ENCODE measurements at places on chromosomes 3 and 15.

- no peak for DNase-seq
Observed at GRCh38 chr3:186138272-186138981, 29.5 kb upstream of the ETV5 start.

DNA sequence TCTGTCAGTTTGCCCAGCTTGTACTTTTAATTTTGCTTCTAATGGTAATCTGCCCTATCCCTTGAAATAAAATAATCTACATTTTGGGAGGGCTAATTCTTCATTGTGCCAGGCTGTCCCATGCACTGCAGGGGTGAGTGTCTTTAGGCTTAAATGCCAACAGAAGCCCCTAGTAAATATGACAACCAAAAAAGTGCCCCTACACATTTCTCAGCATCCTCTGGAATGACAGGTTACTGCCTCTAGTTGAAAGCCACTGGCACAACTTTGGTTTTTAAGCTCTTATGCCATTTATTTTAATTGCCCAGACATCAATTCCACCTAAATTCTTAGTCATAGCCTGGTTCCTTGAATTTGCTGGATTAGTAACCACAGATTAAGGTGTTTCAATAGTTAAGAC is 3.4 kb downstream of the EPM2AIP1 start:
- DNase-seq, result no peak

GRCh38 chr15:67762610-67763368 is 62.5 kb upstream of the SKOR1 start:
- DNase-seq, result no peak

- DNase-seq, result no peak
Observed at GRCh38 chr15:45801543-45801942, 166.7 kb downstream of the SQOR start.

DNA sequence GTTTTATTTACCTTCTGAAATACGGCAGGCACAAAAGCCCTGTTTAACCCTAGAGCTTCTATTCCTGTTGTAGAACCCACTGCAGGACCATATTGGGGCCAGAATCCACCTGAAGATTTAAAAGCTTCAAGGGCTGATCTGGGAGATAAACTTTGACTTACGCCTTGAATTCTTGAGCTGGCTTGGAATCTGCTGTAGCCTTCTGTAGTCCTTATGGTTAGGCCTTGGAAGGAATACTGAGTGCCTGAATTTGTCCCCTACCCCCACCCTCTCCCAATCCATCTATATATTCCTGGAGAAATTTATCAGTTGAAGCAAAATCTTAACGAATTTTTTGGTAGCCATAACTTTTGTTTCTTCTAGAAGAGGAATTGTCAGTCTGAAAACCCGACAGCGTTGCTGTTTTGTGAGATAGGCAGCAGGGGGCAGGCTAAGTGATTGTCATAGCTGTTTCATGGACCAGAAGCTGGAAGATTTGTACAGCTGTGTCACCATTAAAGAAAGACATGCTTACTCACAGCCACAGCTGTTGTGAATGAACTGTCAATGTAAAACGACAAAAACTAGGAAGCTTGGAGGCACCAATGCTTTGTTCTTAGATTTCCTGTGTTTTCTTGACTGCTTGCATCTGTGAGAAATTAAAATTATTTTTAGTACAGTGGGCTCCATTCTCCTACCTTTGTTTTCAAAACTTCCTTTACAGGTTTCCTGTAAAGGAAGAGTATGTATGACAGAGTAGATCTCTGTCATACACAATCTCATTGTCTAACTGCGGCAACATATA is 12.8 kb downstream of the LXN start:
- DNase-seq, result peak; percentile 68

- DNase-seq, result no peak
Observed at GRCh38 chr15:63699101-63699785, 102.1 kb downstream of the FBXL22 start.

GRCh38 chr15:96894659-96895058 is 564.2 kb downstream of the NR2F2 start:
- no peak for DNase-seq

- DNase-seq, result no peak
Observed at GRCh38 chr3:120324190-120324589, 25.0 kb downstream of the LRRC58 start.

- no peak for DNase-seq
Observed at GRCh38 chr3:122443090-122443489, 27.2 kb upstream of the WDR5B start.

Data from stimulated activated effector memory CD8-positive, alpha-beta T cell treated with anti-CD3 and anti-CD28 coated beads, Interleukin-12 subunit alpha, Interleukin-12 subunit beta, amount 100 ng/mL, for 72 hours (primary cell).